ENCODE measurements at places on chromosomes 12 and 14.

DNA sequence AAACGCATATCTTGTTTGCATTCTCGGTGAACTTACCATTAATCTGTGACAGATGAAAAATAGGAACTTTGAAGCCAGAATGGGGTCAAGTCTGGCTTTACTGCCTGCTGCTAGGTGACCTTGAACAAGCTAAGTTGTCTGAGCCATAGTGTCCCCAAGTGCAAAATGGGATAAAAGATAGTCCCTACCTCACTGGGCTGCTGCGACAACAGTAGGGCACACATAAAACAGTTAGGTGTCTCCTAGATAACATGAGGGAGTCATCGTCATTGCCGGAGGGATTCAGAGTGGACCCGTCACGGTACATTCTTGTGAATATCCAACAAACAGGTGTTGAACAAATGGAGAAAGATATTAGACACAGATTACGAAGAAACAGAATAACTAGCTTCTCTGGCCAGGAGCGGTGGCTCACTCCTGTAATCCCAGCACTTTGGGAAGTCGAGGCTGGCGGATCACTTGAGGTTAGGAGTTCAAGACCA, 71.2 kb downstream of the NINJ2 start:
- no peak for DNase-seq

- peak; percentile 89 for DNase-seq
Observed at GRCh38 chr12:55929306-55929791, 1.6 kb upstream of the DGKA start.

DNA sequence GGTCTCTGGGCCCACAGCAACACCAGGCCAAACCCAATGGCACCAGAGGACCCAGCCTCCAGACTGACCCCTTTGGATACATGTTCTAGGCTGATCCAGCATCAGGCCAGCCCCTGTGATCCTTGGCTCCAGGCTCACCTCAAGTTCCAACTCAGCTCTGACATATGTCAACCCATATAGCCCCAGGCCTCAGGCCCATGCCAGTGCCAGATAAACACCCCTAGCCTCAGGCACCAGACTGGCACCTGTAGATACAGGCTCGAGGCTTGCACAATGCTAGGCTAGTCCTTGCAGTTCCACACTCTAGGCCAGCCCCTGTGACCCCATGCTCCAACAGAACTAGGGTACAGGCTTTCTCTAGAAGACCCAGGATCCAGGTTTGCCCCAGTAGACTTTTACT, 287.5 kb downstream of the KCNC2 start:
- DNase-seq = no peak

- peak; percentile 31 for DNase-seq
Observed at GRCh38 chr12:7113389-7113871, 4.4 kb upstream of the C1RL start.

GRCh38 chr14:84579292-84579691, 950.7 kb upstream of the FLRT2 start:
- no peak for DNase-seq

GRCh38 chr12:63862187-63862968, 17.9 kb downstream of the SRGAP1 start:
- no peak for DNase-seq

DNA sequence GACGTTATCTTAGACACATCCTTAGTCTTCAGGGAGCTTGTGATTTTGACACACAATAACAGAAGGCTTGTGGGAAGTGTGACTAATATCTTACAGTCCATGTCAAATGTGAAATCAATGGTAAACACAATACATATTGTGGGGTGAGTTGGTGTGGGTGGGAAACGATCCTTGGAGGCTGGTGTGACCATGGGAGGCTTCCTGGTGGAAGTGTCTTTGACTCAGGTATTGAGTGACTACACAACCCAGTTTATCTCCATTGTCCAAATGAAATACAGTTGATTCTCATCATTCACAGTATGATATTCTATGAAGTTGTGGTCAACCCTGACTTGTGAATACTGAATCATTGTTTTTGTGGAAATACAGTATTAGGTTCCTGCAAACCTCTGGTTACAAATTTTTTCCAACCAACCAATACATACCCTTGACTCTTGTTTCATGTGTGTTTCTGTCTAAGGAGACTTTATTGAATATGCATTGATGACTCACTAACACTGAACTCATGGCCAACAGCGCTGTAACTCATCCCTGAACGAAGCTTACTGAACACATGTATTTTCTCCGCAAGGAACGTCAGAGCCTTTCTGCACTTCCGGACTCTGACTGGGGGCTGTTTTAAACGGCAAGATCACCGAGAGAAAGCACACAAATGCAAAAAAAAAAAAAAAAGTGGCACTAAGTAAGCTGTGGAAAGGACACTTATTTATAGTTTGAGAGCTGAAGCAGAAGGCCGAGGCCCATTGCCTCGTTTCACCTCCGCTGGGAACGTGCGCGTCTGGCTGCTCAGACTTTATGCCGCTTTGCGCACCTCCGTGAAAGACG, 59.0 kb downstream of the CLMN start:
- peak; percentile 58 for DNase-seq

- DNase-seq = no peak
Observed at GRCh38 chr12:59594943-59595500, 807 bp upstream of the SLC16A7 start.

GRCh38 chr14:89952576-89952975, 2.0 kb downstream of the EFCAB11 start:
- no peak for DNase-seq

DNA sequence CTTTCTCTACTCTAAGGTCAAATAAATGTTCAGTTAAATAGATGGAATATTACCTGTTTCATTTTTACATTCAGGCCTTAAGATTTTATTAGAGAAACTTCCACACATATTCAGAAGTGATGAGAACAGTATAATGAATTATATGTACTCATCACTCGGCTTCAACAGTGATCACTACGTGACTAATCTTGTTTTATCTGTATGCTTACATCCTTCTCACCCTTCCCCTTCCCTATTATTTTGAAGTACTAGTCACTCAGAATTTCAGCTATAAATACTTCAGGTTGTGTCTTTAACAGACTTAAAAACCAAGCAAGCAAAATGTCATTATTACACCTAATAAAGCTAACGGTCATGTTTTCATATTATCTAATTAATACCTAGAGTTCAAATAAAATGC, 34.9 kb downstream of the ETV6 start:
- no peak for DNase-seq

- DNase-seq = no peak
Observed at GRCh38 chr12:114404926-114405518, 922 bp downstream of the TBX5 start.

GRCh38 chr12:124487066-124487833, 80.2 kb downstream of the NCOR2 start:
- DNase-seq = no peak

DNA sequence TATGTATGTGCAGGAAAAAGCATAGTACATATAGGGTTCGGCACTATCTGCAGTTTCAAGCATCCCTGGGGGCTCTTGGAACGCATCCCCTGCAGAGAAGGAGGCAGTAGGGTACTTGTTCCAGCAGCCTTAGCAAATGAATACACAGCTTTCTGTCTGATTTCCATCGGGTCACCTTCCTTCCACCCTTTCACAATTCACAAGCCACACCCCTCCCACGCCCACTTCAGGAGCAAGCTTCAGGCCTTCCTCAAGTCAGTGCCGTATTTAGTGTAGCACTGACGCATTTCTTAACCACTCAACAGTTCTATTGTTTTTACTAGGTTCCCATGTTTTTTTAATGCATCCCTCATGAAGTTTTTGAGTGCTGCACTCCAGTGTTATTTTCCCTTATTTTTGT, 64.2 kb downstream of the CLMN start:
- no peak for DNase-seq

DNA sequence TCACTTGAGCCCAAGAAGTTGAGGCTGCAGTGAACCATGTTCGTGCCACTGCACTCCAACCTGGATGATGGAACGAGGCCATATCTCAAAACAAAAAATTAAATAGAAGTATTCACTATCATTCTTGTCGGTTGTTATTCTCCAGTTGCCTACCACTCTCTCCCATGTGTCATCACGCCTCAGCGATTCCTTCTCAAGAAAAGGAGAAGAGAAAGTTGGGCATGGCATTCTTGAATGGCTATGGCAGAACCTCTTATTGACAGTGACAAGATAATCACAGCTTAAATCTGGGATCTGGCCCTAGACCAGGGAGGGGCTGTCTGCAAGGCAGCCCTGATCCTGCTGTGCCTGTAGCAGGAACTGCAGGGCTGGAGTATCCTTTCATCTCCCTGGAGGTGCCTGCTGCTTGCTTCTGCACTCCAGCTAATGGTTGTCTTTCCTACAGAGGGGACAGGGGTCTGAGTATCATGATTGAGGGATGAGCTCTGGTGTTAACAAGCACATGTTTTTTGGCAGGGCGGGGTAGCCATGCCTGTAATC, 12.8 kb upstream of the MLEC start:
- no peak for DNase-seq

DNA sequence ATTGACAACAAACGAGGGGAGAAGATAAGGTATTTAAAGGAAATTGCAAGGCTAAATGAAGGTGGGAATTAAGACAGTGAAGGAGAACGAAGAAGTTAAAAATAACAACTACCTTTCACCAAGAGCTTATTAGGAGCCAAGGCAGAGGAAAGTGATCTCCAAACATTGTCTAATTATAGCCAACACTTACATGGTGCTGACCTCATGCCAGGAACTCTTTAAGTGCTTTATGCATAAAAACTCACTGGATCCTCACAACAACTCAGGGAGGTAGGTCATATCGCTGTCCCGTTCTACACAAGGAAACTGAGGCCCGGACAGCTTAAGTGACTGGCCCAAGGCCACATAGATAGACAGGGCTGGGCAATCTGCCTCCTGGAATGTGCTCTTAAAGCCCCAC, 19.5 kb downstream of the TAMALIN start:
- DNase-seq = no peak

GRCh38 chr14:55410876-55411275, 754 bp downstream of the ATG14 start:
- no peak for DNase-seq

- no peak for DNase-seq
Observed at GRCh38 chr14:53757732-53758131, 198.9 kb downstream of the BMP4 start.

GRCh38 chr12:45601888-45602287, 127.6 kb upstream of the ARID2 start:
- DNase-seq = no peak

DNA sequence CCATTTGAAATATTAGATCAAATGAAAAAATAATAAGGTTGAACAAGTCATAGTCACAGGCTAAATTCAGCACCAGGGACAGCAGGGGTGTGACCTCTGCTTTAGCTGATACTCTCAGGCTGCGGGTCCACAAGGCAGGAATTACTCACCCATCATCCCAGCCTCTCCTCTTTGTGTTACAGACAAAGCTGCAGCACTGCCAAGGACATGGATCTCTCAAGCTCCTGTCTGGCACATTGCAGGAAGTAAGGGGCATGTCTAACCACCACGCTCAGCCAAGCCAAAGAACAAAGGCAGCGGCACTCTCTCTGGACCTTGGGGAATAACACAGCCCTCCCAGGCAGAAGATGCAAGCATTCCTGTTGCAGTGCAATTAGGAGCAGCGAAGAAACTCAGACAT, 783.8 kb downstream of the VRK1 start:
- no peak for DNase-seq

GRCh38 chr12:121483949-121484348, 84.0 kb downstream of the RNF34 start:
- DNase-seq = no peak

GRCh38 chr12:15268927-15269552, 47.8 kb upstream of the RERG start:
- peak; percentile 26 for DNase-seq

- peak; percentile 68 for DNase-seq
Observed at GRCh38 chr12:120639771-120640721, at the start of gene CABP1. TSS of gene CABP1 (plus strand) at chr12:120640626. CDS start at chr12:120640686, 60 bp downstream.

DNA sequence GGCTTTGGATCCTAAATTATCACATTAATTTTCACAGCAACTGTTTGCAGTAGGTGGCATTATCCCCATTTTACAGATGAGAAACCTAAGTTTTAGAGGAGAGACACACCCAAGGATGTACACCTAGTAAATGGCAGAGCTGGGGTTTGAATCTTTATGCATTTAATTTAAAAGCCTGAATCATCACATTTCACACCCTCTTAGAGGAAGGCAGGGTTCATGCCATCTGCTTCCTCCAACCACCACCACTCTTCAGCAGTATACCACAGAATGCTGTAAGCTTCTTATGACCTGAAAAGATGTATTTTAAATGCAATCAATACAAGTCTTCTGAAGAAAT, 90.3 kb downstream of the CRADD start:
- no peak for DNase-seq

DNA sequence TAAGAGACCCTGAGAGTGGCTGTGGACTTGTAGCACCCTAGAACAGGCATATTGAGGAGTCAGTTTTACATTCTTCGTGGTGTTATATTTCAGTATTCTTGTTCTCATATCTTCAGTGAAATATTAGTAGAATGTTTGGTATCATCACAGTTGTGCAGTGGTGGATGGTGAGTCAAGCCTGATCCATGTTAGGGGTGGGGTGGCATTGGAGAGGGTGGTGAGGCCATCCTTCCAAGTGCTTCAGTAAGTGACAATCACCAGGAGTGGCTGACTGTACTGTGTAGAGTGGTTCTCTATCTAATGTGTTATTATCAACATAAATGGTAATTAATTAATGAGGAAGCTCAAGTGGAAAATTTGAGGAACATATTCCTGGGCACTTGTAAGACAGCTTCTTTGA, 197.7 kb upstream of the SLC16A7 start:
- DNase-seq = no peak

GRCh38 chr14:34043627-34044372, 92.9 kb upstream of the EGLN3 start:
- peak; percentile 89 for DNase-seq

DNA sequence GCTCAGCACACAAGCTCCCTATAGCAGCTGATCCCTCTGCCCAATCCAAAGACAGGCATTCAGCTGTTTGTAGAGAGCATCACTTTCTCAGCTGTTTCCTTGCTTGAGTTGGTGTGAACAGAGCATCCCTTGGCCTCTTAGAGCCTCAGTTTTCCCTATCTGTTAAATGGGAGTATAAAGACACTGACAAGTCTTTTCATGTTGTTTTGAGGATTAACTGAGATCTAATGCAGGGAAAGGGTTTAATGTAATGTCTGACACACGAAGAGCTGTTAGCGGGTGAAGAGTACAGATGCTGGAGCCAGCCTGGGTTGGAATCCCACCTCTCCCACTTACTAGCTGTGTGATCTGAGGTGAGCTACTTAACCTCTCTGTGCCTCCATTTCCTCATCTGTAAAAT, 149.5 kb downstream of the PHETA1 start:
- no peak for DNase-seq

DNA sequence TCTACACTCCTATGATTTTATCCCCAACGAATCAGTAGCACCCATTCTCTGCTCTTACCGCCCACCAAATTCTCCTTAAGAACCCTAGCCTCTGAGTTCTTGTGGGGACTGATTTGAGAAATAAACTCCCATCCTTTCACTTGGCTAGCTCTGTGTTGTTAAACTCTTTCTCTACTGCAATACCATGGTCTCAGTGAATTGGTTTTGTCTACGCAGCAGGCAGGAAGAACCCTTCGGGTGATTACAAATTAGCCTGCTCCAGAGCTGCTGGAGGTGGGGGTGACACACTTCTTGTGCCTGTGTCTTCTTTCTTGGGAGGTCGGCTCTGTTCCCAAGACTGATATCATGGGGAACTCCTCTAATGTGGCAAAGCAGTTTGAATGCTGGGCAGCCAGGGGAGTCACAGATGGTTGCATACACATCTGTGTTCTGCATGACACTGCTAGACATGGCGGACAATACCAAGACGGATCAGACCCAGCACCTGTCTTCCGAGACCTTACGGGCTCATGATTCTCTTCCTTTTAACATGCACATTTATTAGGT, 1.6 kb upstream of the C1S start:
- no peak for DNase-seq
